ENCODE measurements at places on chromosomes 2 and 18.

DNA sequence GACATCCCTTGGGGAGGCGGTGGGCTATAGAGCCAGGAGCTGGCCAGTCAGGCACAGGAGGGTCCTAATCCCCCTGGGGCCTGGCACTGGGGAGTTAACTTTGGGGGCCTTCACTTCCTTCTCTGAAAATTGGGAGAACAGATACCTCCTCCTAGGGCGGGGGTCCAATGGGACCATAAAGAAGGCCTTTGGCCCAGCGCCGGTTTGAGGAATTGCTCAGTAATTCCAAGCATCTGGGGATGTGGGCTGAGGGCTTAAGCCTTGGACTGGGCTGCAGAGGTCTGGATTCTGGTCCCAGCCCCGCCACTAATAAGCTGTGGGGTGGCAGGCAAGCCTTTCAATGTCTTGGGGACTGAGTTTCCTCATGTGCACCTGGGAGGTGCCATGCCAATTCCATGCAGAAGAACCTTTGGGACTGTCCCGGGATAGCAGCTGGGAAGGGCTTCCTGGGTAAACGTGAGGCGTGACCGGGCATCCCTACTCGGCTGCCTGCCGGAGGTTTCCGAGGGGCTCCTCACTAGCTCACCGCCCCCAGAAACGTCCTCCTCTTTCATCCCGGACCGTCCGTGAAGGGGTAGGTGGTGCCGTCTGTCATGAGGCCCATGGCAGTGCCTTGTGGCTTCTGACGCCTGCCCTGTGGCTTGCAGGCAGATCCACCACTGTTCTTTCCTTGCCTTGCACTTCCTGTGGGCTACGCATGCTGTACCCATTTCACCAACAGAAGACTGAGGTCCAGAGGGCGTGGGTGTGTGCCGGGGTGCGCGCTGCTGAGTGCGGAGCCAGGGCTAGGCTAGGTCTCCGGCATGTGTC is 67.4 kb upstream of the HPCAL1 start:
- DNase-seq, result no peak

- no peak for DNase-seq
Measured at GRCh38 chr18:49274188-49274714, 186.2 kb downstream of the DYM start.

DNA sequence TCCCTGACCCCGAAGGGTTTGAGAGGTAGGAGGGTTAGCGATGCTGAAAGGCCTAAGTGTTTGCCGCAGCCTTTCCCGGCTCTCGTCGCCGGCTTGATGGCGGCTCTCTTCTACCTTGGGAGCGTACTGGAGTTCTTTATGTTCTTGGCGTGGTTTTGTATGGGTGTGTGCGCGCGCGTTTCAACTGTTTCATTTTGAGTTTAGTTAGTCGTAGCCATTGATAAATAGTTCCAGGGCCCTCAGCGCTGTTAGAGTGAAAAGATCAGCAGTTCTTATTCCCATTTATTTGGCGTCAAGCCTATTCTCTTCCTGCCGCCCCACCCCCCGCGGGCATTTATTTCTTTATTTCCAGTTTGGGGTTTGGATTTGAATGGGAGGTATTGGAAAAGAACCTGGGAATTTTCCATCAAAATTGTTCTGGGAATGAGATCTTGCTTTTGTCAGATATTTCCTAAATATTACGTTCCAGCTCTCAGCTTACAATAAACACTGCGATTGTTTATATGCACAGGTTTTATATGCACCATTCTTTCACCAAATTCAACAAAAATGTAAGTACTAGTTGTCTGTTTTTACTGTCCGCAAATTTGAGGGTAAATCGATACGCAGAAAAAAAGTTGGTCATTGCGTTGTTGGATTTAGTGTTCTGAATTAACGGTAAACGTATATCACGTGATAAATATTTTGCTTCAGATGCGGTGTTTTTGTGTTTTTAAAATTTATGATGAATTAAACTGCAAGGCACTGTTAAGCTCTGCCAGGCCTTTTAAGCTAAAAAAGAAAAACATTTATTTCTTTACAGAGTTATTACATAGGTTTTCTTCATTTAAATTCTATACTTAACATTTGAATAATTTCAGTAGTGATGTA is 954 bp downstream of the CCNT2 start:
- DNase-seq, result peak; percentile 46

DNA sequence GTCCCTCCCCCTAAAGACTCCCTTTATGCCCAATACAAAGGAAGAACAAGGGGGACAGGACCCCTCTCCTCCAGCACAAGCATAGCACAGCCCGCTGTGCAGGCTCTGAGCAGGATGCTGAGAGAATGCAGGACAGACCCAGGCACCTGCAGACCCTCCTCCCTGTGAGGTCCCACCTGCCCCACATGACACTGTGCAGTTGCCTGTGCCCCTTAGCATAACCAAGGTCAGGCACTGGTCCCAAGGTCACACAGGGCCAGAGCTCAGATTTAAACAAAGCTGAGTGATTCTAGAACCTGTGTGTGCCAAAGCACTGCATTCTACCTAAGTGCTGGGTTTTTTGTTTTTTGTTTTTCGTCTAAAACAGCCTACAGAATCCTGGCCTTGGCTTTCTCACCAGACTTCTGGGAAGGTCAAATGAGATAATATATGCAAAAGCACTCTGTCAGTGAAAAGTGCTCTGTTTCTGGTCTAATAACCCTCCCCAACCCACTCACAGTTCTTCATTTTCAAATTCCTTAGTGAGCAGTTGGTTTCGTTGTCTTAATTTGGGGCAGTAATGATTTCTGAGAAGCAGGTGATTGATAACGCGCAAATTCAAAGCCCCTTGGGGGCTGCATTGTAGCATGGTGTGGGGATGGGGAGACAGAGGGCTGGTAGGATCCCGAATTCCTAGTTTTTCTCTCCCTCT is 125.7 kb downstream of the KCTD1 start:
- no peak for DNase-seq
